DMS53 (cell line): ENCODE measurements at places on chromosomes 4 and X.
A peak's percentile ranks its signal among the peaks of the same experiment; 100 is the strongest.

GRCh38 chr4:83272900-83273299 is 11.7 kb downstream of the COQ2 start:
- DNase-seq, result no peak

GRCh38 chr4:80918004-80918403 is 112.5 kb upstream of the BMP3 start:
- DNase-seq, result no peak

- no peak for DNase-seq
Observed at GRCh38 chr4:81573840-81574239, 102.1 kb upstream of the RASGEF1B start.

- no peak for DNase-seq
Observed at GRCh38 chr4:3209551-3210325, 39.2 kb upstream of the MSANTD1 start.

- DNase-seq, result no peak
Observed at GRCh38 chr4:109916027-109916409, 3.3 kb downstream of the EGF start.

DNA sequence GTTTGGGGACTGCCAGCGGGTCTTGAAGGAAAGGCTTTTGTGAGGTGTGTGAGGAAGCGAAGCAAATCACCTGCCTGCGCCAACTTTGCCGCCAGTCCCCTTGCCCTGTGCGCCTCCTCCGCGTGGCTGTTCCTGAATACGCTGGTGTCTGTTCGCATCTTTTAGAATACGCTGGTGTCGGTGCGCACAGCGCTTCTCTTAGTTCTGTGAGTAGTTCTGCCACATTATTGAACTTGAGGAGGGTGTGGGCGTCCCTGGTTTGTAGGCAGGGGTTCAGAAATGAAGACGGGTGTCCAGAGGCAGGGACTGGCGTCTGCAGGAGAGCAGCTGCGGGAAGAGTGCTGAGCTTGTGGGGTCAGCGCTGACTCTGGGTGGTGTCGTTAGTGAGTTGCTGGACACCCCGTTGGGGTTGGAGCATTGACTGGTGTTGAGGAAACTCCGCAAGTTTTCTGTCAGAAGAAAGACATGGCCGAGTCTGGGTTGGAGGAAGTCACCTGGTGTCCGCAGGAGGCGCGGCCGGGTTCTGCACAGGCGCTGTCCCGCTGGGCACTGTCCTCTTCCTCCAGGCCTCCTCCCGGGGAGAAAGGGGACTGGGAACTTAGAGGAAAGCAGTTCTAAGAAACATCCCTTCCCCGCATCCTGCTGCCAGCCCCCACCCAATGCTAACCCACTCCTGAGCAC is 930 bp downstream of the ZNF718 start:
- peak; percentile 88 for DNase-seq

DNA sequence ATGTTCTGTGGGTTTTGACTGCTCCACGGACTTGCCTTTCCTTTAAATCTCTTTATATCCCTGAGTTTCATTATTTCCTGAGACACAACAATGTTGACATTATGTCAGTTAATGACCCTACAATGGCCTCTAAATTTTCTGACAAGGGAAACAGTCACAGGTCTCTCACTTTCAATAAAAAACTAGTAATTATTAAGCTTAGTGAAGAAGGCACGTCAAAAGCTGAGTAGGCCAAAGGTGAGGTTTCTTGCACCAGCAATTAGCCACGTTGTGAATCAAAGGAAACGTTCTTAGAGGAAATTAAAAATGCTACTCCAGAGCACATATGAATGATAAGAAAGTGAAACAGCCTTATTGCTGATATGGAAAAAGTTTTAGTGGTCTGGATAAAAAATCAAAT is 930.2 kb upstream of the GRID2 start:
- no peak for DNase-seq

DNA sequence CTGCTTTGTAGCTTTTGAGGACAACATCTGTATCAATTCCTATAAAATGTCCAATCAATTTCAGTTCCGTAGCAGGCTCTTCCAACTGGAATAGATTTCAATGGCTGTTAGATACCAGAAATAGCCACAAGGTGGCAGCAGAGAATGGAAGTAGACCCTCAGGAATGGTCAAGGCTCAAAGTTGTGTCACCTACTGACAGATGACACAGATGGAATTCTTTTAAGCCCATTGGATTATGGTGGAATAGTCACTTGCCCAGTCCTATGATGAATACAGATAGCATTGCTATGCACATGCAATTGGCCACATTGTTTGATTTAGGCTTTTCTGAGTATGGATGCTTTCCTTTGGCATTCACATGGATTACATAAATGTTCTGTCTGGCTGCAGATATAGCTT is 130.4 kb upstream of the RADX start:
- peak; percentile 82 for DNase-seq

- no peak for DNase-seq
Observed at GRCh38 chr4:107155366-107155765, 119.3 kb upstream of the DKK2 start.

GRCh38 chrX:15233416-15234015 is 36.4 kb downstream of the ASB9 start:
- no peak for DNase-seq

DNA sequence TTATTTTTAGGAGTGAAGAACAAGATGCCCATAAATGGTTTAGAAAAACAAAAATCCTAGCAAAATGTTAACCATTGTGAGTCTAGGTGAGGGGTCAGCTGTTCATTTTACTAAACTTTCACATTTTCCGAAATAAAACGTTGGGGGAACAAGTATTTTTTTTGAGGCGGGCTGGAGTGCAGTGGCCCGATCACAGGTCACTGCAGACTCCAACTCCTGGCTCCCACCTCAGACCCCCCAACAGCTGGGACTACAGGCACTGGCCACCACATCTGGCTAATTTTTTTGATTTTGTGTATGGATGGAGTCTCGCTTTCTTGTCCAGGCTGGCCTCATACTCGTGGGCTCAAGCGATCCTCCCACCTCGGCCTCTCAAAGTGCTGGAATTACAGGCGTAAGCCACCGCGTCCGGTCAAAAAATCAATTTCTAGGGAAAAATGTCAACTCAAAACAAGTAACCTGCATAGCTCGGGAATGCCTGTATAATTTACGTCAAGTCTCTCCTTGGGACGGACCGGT is 742 bp upstream of the TAF1 start:
- no peak for DNase-seq

GRCh38 chrX:44568196-44568595 is 25.5 kb upstream of the FUNDC1 start:
- DNase-seq, result no peak

- peak; percentile 67 for DNase-seq
Observed at GRCh38 chrX:132463411-132463810, 25.4 kb downstream of the MBNL3 start.

DNA sequence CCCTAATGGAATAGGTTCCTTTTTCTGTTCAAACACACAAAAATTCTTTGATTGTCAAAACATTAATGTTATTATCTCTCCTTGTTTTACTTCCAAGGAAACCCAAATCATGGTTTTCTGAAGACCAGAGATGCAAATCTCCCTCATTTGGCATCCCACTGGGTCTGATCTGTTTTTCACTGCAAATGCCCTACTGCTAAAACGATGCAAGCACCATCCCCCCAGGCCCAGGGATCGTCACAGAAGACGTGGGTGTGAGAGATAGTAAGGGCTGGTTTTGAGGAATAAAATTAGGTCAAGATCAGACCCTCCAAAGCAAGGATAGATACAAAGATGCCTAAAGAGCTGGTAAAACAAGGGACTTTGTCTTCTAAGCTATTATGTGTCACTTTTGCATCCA is 33.6 kb downstream of the GSPT2 start:
- DNase-seq, result no peak

DNA sequence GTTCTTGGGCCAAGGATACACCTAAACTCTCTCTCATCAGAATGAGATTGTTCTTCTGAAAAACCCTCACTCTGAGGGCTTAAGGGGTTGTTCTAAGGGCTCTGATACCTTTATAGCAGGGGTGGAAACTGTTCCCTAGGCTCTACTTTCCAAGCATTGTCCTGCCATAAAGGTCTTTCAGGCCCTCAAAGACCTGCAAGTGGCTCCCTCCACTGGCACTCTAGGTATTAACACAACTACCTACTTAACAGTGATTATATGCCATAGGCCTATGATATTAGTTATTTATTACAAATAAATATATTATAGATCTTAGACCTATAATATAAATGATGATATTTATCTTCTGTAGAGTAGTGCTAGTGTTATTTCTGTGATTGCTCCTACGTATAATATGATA is 473.7 kb upstream of the RPS6KA3 start:
- peak; percentile 16 for DNase-seq
